ENCODE measurements at places on chromosomes 13 and 19. TPM values are rescaled to one million over a fixed set of nuclear protein-coding genes. Genes with fewer than 3 reads are reported as not detected.

- DNase-seq, result no peak
Measured at GRCh38 chr13:25803641-25804040, 248.2 kb downstream of the SHISA2 start.

GRCh38 chr13:99367106-99367616 is 60.0 kb upstream of the GPR183 start:
- peak; percentile 23 for DNase-seq

DNA sequence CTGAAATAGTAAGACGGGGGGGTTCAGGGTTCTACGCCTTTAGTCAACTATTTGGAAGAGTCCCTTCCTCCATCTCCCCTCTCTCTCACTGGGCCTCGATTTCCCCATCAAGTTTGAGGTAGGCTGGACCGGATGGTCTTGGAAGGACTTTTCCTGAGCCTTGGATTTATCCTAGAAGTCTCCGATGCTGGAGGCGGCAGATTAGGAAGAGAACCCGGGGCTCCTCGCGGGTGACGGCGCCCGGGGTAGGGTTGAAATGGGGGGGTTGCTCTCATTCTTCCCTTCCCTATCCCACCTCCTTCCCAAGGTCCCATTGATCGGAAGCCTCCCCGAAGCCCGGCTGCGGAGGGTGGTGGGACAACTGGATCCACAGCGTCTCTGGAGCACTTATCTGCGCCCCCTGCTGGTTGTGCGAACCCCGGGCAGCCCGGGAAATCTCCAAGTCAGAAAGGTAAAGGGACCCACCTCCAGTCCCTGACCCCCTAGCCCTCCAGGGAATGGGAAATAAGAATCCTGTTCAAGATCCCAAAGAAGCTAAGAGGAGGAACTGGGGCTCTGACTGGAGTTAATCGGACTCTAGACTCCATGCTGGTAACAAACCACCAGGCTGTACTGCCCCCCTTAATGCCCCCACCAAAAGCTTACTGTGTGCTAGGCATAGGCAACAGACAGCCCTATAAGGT is 781 bp downstream of the QPCTL start:
- peak; percentile 84 for DNase-seq

DNA sequence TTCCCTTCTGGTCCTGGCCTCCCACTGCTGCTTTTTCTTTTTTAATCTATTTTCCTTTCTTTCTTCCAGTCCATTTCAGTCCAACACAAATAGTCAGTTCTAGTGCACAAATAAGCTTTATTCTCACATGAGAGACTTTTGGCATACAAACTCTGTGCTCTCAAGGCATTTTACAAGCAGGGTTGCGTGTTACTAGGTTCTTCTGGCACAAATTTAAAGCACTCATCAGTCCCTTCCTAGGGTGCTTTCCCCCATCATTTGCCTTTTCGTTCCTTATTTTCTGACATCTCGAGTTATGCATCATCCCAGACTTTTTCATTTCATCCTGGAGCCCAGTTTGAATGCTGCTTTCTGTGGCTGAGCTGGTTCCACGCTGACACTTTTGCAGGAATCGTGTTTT is 29.8 kb upstream of the IL17D start:
- no peak for DNase-seq

GRCh38 chr19:55694656-55695491 is 19.8 kb downstream of the EPN1 start:
- DNase-seq, result no peak

DNA sequence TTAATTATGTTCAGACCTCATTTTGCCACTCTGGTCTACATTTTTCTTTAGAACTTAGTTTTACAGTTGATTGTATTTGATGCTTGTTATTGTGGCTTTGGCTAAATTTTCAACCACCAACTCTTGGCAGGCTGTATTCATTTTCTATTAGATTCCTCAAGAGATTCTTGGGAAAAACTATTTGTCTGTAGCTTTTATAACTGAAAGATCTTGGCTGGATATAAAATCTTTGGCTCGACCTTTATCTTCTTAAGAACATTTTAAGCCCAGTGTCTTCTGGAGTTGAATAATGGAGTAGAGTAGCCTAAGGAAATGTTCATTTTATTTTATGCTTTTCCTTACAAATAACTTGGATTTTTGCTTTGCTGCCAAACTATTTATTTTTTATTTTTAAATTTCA is 848.5 kb downstream of the PCDH17 start:
- no peak for DNase-seq

DNA sequence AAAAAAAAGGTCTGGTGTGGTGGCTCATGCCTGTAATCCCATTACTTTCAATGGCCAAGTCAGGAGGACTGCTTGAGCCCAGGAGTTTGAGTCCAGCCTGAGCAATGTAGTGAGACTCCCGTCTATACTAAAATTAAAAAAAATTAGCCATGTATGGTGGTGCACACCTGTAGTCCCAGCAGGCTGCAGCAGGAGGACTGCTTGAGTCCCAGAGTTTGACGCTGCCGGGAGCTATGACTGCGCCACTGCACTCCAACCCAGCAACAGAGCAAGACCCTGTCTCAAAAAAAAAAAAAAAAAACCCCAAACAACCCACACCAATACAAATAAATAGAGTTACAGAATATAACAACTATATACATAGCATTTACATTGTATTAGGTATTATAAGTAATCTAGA is 65.7 kb downstream of the MICU2 start:
- DNase-seq, result no peak

- no peak for DNase-seq
Measured at GRCh38 chr13:76778853-76779252, 107.4 kb downstream of the KCTD12 start.

The GJB6 gene
- total RNA-seq, result 1.7 TPM

The TRIM28 gene
- 476 TPM for total RNA-seq

All from activated CD8-positive, alpha-beta T cell treated with anti-CD3 and anti-CD28 coated beads, Interleukin-2, amount 10 ng/mL, durations not matched to agents 7 days and 5 days (primary cell).